Ascending aorta (tissue), 2 donors: ENCODE measurements at places on chromosomes 5 and 9.

DNA sequence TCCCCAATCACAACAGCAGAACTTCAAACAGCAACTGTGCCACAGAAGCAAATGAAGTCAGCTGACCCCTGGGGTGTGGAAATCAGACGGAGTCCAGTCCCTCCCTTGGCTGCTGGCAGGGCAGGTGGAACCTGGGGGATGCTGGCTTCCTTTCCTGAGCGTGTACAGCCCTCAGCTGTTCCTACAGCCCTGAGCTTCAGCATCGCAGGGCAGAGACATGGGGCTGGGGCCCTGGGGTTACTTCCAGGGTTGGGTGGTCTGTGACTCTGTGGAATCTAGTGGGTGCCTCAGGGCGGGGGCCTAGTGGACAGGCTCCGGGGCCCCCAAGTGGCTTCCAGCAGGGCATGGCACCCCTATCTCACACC is 7.3 kb upstream of the RXRA start:
- no peak for DNase-seq

DNA sequence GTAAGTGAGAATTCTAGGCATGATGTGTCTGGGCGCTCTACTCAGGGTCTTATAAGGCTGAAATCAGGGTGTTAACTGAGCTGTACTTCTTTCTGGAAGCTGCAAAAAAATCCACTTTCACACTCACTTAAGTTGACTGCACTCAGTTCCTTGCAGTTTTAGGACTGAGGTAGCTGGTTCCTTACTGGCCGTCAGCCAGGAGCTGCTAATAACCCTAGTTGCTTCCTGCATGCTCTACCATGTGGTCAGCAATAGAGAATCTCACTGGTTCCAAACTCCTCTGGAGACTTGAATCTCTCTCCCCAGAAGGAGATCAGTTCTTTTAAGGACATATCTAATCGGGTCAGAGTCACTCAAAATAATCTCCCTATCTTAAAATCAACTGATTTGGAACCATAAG is 911.2 kb downstream of the EFNA5 start:
- DNase-seq: no peak

GRCh38 chr5:147101659-147102369 is 133.0 kb upstream of the STK32A start:
- no peak for DNase-seq

DNA sequence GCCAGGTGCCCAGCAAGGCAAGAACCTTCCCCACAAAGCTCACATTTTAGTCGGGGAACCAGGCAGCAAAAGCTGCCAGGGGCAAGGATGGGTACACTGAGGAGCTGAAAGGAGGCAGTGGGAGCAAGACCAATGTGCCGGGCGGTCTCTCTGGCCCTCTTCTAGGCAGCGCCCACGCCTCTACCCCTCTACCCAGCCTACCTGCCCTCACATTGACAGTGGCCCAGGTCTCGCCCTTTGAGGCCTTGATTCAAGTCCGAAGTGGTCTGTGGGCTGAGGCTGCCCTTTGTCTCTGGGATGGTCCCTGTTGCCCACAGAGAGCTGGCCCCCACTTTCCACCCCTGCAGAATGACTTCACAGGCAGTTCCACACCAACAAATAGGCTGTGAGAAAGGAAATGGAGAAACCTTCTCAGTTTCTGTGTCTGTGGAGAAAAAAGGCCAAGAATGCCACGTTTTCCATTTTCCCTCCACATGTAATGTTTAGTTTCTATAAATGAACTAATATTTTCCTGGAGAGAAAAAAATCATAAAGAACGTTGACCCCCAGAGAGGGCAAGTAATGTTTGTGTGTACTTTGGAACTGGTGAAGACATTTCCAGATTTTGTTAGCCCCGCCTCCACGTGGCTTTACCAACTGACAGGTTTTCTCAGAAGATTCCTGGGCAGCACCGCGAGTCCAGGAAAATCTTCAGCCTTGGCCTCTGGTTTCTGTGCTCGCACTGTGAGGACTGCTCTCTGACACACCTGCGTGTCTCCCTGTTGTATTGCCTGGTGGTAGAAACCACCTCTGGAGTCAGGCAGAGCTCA is 57.4 kb upstream of the ANGPTL2 start:
- peak; percentile 65 for DNase-seq

DNA sequence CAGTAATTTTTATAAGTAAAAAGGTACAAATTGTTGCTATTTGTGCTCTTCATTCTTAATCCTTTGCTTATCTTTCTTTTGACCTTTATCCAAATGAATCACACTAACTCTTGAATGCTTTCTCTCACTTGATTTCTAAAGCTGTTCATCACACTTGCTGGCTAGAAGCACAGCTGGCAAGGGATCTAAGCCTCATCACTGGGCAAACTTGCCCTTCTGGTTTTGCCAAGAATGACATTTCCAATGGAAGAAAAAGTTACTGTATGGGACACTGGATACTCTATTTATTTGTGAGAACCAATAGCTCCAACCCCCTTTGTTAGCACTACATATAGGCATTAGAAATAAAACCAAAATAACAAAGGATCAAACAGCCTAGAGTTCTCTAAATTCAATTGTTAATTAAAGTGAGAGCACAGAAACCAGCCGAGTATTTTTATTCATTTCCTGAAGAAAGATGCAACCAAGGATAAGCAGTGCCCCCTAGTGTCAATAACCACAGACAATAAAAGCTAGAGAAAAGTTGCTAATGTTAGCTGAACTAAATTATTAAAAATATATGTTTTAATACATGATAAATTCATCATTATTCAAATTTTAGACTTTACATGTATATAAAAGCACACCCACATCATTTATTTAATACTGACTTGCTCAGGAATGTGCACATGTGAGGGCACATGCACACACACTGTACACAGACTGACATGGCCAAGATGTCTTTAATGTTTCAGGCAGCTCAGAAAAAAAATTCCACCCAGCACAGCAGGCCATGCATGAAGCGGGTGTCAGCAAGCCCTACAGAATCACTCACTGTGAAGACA is 59.8 kb upstream of the POU5F2 start:
- no peak for DNase-seq

DNA sequence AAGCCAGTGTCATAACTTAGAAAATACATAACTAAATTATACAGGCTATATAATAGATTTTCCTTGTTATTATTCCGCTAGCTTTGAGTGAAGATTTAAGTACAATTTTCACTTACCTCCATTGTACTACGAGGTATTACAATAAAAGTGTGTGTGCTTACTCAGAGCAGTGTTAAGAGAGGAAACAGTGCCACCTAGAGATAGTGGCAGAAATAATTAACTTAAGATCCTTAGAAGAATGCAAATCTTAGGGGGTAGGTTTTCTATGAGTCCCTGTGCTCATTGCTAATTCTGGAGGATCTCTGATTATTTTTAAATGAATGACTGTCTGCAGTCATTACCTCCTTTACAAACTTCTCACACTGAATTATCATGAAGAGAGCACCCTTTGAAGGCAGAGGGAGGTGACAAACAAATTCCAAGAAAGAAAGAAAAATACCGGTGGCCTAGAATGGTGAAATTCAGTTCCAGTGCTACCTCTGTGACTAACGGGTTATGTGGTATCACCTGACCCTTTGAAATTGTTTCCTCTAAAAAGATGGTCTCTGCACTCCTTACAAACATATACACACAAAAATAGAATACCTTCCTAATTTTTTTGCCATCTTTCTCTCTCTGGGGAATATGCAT is 379.8 kb downstream of the TRIM36 start:
- DNase-seq: no peak
